ENCODE measurements at places on chromosomes 5 and 9. TPM values are rescaled to one million over a fixed set of nuclear protein-coding genes. Genes with fewer than 3 reads are reported as not detected.

- DNase-seq = no peak
- no peaks in the 10 kb centered on the region for H3K36me3 ChIP-seq
- H3K4me1 ChIP-seq = no peaks in the 10 kb centered on the region
- H3K27ac ChIP-seq = no peak overlapping the region
Observed at GRCh38 chr9:115770521-115770920, 383.1 kb upstream of the PAPPA start.

PAEP gene
- not detected for total RNA-seq

DNA sequence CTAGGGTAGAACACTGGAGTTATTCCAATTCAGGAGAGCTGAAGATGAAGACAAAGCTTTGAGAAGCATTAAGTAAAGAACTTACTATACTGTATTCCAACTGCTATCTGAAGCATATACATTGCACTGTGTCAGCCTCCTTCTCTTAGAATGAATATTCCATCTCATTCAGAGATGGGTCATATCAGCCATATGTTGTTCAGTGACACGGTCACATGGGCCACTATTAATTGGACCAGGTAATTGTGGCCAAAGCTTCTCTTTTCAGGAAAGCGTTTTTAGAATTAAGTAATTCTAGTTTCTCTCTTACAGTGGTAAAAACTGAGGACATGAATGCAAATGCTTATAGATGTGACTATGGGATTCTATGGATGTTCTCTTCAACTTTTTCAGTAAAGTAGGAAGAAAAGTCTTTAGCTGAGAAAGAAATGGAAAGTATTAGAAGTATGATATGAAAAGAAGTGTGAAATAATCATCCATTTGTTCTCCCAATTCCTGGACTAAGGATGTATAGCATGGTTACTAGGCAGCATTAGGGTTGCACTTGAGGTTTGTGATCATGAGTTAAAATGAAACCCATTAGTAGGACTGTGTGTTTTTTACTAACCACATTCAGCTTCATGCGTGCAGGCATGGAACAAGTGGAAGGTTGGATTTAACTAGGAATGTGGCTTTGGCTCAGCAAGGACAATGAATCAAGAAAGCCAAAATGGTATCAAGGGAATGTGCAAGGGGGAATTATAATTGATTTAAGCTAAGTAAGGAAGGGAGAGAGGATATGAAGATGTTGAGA is 40.9 kb downstream of the CETN3 start:
- no peak overlapping the region for H3K4me3 ChIP-seq
- no peaks in the 10 kb centered on the region for H3K4me1 ChIP-seq
- no peak for DNase-seq

DNA sequence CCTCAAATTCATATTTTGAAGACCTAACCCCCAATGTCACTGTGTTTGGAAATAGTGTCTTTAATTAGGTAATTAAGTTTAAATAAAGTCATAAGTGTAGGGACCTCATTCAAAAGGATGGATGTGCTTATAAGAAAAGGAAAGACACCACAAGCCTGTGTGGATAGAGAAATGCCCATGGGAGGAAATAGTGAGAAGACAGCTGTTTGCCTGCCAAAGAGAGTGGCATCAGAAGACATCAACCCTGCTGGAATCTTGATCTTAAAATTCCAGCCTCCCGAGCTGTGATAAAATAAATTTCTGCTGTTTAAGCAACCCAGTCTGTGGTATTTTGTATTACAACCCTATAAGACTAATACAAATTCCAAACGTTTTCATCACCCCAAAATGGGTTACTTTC is 1867.9 kb upstream of the NUDT12 start:
- no peaks in the 10 kb centered on the region for H3K27me3 ChIP-seq
- H3K4me1 ChIP-seq = no peaks in the 10 kb centered on the region
- no peak overlapping the region for H3K27ac ChIP-seq
- DNase-seq = no peak
- H3K4me3 ChIP-seq = no peak overlapping the region

DNA sequence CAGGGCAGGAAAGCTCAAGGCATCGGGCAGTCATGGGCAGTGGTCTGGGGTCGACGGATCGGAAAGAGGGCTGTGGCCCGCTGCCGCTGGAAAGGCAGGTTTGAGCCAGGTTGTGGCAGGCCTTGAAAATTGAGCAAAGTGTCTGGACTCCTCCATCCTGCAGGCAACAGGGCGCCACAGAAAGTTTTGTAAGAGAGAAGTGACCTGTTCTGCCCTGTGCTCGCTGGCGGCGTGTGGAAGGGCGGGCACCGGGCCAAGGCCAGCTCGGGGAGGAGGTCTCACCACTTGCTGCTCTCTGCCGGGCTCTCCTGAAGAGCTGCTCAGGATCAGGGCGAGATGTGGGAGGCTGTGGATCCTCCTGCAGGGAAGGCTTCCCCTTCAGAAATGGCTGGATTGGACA is 41.4 kb upstream of the FAT2 start:
- no peak overlapping the region for H3K4me3 ChIP-seq
- H3K27ac ChIP-seq = no peak overlapping the region
- H3K36me3 ChIP-seq = no peaks in the 10 kb centered on the region
- no peaks in the 10 kb centered on the region for H3K4me1 ChIP-seq
- DNase-seq = no peak

- H3K4me1 ChIP-seq = no peaks in the 10 kb centered on the region
- H3K27me3 ChIP-seq = peaks cover 62% of the 10 kb centered on the region
- no peak overlapping the region for H3K4me3 ChIP-seq
- no peaks in the 10 kb centered on the region for H3K36me3 ChIP-seq
- no peak overlapping the region for H3K27ac ChIP-seq
Observed at GRCh38 chr9:36746415-36746814, 173.7 kb downstream of the MELK start.

DNA sequence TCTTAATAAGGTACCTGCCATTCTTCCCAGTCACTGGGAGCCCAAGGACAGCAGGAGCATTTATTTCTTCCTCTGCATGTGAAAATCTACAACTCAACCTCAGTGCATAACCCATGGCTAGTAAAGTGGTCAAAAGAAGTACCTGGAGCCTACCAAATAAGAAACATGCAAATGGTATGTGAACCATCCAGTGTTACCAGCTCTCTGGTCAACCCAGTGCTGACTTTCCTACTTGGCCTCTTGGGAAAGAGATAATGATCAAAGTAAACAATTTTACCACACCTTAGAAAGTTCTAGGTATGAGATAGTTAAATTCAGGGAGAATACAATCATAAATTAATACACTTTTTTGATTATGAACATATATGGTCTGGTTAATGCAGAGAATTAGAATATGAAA is 325.6 kb downstream of the ENC1 start:
- H3K27ac ChIP-seq = no peak overlapping the region
- peaks cover 13% of the 10 kb centered on the region for H3K27me3 ChIP-seq
- no peaks in the 10 kb centered on the region for H3K36me3 ChIP-seq
- DNase-seq = no peak

GRCh38 chr9:72038890-72039410 is 21.5 kb downstream of the C9orf57 start:
- H3K4me3 ChIP-seq = no peak overlapping the region
- H3K27me3 ChIP-seq = peaks cover 11% of the 10 kb centered on the region
- H3K4me1 ChIP-seq = peaks cover 4% of the 10 kb centered on the region
- H3K36me3 ChIP-seq = no peaks in the 10 kb centered on the region
- DNase-seq = peak; percentile 20

PAX5 gene
- 8.5 TPM for total RNA-seq

- H3K27me3 ChIP-seq = peaks cover 7% of the 10 kb centered on the region
- H3K4me1 ChIP-seq = no peaks in the 10 kb centered on the region
- H3K36me3 ChIP-seq = peaks cover 4% of the 10 kb centered on the region
- no peak overlapping the region for H3K4me3 ChIP-seq
Observed at GRCh38 chr9:108688051-108688450, 167.7 kb downstream of the ACTL7B start.

SPINK7 gene
- total RNA-seq = not detected

AKNA gene
- total RNA-seq = 425 TPM
